Ascending aorta (tissue), 2 donors: ENCODE measurements at places on chromosomes 5 and 9.

DNA sequence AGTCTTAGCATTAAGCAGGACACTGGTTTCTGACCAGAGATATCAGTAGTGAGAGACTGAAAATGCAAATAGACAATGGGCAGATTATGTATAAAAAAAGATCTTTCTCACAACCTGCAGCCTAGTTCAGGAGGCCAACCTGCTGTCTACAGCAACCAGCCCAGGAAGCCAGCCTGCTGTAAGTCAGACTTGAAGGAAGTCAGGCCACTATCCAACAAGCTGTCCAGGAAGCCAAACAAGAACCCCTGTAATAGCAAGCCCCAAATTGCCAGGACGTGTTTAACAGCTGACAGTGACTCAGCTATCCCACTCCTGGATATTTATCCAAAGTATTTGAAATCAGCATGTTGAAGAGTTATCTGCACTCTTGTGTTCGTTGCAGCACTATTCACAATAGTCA, 121.8 kb upstream of the SPIN1 start:
- DNase-seq = no peak

DNA sequence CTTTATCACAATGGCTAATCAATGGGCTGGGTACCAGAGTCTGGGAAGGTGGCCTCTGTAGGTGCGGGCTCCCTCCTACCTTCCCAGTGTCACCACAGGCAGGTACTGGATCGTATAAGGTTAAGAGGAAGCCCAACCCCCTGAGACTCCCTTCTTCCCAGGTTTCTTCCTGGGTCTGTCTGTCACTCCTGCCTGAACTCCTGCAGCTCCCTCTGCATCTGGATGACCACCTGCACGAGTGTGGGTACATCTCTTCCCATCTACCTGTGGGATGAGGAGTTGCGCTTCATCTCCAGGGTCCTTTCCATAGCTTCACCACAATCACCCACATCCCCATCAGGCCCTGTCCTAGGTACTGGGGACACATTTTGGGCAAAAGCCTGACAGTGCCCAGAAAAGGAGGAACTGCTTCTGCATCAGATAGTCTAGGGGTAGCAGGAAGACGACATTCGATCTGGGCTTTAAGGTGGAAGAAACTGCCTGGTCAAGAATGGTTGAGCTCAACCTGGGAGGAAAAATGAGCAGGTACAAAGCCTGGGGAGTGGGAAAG, 112.2 kb upstream of the ALDH1B1 start:
- peak; percentile 19 for DNase-seq

GRCh38 chr9:35448496-35448895, 41.4 kb upstream of the RUSC2 start:
- no peak for DNase-seq

DNA sequence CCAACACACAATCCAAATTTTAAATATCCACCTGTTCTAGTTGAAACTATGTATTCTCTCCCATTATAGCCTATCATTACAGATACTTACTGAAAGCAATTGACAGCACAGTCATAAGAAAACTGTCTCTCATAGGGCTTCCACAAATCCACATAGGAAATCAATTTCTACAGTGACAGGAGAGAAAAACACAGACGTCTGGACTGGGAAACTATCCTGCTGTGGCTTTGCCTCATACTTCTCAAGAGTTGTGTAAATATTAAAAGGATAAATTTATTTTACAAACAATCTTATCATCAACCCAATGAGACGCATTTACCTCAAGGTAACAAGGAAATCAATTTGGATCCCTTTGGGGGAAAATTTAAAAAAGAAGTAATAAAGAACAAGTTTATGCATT, 517.5 kb downstream of the EFNA5 start:
- DNase-seq = no peak

- no peak for DNase-seq
Measured at GRCh38 chr5:132325691-132326090, 31.5 kb downstream of the SLC22A4 start.

DNA sequence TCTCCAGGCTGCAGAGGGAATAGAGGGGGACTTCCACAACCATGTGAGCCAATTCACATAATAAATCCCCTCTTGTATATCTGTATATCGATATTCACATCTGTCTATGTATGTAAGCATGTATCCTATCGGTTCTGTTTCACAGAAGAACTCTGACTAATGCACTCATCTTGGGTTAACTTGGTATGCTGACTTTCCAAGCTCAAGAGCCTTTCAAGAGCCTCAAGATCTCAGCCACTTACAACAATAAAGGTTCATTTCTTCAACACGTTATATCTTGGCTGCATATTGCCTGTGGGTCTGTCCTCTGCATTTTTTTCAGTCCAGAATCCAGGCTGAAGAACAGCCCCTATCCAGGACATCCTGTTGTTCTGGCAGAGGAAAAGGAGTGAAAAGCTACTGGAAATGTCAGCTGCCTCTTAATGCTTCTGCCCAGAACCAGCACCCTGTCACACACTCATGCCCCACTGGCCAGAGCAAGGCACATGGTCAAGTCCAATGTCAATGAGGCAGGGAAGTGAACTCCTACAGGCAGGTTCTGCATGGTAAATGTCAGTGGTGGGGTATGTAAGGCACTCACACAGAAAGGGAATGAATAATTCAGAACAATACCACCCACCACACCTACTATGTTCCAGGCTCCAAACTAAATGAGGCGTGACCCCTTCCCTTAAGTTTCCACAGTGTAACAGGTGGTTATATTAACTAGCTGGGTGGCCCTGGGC, 91.6 kb upstream of the ICE1 start:
- DNase-seq = no peak

DNA sequence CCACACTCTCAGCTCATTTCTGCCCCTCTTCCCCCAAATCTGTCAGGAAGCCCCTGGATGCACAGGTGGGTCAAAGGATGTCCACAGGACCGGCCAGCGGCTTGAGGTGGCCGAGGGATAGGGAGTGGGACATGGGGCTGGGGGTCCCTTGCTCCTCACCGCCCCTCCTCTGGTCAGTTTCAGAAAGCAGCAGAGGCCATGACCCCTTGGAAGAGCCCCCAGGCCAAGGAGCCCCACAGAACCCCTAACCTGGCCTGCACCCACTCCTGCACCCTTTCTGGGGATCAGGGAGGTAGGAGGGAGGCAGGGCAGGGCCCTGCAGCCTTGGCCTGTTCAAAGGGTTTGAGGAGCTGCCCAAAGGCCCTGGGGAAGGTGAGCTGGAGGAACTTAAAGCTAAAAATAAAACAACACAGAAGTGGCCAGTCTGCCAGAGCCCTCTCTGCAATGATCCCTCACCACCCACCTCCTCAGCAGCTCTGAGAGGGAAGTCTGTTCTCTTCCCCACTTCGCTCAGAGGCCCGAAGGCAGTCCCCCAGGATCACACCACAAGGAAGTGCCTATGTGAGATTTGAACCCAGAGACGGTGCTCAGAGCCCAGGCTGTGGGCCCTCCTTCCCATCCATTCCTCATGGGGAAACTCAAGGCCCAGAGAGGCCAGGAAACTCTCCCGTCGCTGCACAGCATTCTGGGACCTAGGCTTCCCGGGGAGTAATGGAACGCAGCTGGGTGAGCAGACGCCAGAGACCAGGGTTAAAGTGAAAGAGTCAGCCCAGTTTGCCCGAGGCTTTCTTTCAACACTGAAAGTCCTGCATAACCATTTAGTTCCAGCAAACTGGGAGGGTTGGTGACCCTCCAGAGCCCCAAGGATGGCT, 910 bp downstream of the ENG start:
- DNase-seq = no peak

DNA sequence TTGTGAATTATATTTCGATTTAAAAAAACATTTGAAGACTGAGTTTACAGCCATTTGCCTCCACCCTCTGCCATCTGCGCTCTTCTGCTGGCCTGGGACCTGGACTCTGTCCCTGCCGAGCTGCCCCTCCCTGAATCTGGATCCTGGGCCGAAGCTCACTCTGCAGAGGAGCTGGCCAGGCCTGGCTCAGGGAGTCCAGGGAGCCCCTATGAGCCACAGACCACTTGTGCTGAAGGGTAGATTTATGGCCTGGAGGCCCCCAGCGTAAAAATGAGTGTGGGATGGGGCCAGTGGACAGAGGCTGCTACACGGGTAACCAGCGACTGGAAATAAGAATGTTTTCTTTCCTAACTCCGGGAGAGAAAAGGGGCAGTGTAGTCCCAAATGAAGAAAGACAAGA, 129.8 kb downstream of the FGF18 start:
- DNase-seq = no peak

- no peak for DNase-seq
Measured at GRCh38 chr5:72020161-72020983, 86.9 kb upstream of the MAP1B start.

DNA sequence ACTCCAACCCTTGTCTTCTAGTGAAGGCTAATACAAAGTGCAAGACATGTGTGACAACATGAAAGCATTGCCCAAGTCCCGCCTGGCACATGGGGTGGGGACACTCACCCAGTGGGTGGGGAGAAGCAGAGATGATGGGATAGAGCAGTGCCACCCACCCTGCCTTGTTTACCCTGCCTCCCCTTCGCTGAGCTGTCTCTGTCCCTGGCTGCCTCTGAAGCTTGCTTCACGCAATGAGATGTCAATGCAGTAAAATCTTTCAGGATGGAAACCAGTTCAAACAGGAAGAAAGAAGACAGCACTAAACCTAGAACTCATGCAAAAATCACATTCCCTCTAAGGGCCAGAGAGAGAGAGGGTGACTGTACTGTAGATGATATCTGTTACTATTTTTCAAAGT, 148.0 kb downstream of the INSYN2B start:
- no peak for DNase-seq

DNA sequence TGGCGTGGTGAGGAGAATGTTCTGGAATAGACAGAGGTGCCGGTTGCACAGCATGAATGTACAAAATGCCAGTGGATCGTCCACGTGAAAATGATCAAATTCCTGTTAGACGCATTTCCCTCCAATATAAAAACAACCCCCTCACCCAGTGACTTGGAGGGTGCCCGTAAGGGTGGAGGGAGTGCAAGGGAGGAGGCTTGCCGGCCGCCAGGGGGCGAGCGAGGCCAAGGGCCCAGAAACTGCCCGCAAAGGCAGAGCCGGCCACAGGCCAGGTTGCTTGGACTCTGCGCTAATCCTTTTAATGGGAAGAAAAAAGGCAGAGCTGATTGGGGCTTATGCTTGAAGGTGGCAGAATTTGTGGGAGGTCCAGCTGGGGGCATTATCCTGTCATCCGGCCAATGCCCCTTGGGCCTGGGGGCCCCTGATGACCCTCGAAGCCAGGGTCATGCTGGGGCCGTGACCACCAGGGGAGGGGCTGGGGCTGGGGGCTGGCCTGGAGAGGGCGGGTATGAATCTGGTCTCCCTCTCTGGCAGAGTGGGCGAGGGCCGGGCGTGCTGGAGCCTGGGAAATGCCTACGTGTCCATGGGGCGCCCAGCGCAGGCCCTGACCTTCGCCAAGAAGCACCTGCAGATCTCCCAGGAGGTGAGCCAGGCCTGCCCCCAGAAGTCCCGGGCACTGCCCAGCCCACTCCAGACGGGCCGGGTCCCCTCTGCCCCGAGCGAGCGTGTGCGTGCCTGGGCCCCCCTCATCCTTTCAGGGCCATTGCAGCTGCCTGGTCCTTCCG, 12.0 kb downstream of the GPSM1 start:
- no peak for DNase-seq

GRCh38 chr5:103829585-103829984, 267.0 kb upstream of the NUDT12 start:
- no peak for DNase-seq

DNA sequence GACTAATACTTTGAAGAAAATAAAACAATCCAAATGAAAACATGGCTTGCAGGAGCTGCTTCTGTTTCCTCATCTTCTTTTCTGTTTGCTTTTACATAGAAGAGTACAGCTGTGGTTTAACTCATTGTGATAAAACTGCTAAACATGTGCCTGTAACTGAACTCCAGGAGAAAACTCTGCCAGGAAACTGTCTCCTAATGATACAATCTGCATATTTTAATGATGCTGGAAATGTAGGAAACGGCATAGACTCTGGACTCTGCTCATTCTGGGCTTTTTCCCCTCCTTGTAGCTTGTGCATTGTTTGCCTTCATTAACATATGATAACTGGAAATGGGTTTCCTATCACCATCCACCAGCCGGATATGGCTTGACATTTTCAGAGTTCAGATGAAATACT, 813.3 kb upstream of the WWC1 start:
- DNase-seq = no peak

DNA sequence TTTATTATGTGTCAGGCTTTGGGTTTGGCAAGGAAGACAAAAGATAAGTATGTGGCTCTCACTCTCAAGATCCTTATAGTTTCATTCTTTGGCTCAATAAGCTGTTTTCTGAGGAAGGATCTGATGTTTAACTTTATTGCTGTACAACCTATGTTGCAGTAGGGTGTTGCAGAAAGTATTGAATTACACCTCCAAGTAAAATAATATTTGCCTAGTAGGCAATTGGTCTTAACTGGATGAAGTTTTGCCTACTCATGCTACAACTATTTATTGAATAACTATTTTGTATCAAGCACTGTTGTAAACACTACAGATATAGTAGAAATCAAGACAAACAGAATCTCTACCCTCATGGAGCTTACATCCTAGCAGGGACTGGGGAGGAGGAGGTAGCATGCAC, 169.7 kb downstream of the TAF11L14 start:
- DNase-seq = no peak

DNA sequence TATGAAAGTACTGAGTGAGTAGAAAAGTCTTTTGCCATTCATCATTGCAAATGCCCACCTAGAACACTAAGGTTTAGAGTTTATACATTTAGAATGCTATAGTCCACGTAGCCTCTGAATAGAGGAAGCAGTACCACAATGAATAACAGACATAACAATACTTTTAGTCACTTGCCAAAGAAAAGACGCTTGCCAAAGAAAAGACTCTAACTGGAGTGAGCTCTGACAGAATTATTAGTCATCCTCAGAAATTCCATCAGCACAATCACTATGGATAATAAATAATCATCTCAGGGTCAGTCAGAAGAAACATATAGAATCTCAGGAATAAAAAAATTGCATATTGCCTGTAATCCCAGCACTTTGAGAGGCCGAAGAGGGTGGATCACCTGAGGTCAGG, 168.5 kb upstream of the TARS1 start:
- DNase-seq = no peak

DNA sequence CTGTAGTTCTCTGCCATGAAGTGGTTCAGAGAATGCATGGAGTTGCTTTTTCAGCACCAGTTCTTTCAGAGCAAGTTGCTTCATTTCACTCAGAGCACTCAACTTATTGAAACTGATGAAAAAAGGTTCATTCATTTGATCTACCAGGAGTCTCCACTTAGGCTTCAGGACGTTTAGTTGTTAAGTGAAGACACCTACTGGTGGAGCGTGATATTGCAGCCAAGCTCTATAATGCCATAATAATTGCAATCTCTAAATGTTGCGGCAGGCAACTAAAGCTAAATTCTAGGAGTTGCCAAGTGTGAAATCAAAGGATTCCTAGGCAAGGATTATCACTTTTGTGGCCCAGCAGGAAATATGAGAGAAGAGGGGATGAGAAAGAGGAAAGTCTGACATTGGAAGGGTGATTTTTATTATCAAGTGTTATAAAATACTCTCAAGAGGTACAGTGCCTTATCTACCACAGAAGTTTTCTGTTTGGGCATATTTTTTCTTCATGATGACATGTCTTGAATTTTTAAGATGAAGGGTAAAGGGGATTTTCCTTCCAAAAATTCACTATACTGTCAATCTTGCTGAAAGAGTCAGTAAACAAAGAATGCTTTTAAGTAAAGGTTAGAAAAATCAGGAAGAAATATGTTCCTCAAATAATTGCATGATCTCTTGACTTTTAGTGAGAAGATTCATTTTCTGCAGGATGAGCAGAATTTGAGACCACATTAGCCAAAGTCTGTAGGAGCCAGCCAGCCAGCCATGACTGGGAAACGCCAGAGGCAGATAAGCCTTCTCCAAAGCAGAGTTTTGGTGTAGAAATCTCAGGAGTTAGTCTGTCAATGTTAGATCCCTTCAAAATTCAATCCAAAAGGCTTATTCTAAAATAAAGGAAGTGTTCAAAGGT, 83.4 kb downstream of the SH3PXD2B start:
- DNase-seq = no peak

GRCh38 chr5:26482076-26482809, 556.1 kb downstream of the CDH9 start:
- DNase-seq = no peak
